ENCODE measurements at places on chromosomes 4 and X.
A peak's percentile ranks its signal among the peaks of the same experiment; 100 is the strongest.

DNA sequence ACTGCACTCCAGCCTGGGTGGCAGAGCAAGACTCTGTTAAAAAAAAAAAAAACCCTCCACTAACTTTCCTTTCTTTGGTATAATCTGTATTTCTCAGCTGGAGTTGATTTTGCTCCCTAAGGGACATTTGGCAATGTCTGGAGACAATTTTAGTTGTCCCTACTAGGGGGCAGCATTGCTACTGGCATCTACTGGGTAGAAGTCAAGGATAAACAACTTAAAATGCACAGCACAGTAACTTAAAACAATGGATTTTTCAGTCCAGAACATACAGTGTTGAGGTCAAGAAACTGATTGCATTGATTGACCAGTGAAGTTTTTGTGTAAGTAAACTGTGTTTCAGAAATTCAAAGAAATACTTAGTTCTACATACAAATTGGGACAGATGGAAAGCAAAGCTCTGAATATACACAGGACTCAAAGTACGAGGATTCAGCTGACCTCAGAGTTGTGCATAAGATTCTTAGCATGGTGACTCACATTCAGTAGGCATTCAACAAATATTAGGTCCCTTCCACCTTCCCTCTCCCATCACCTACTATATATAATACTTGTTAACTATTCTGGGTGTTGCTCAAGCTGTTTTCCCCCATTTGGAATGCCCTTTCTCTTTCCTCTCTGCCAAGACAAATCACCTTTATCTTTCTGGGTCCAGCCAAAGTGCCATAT is 8.8 kb downstream of the DDX53 start:
- DNase-seq, result peak; percentile 7

- DNase-seq, result no peak
Observed at GRCh38 chr4:165398570-165398969, 19.8 kb downstream of the CPE start.

GRCh38 chrX:132634521-132634920 is 145.7 kb upstream of the MBNL3 start:
- DNase-seq, result no peak

GRCh38 chr4:16897991-16898827 is at the start of gene LDB2:
TSS of gene LDB2 (minus strand) at chr4:16898645.
- peak; percentile 89 for DNase-seq

DNA sequence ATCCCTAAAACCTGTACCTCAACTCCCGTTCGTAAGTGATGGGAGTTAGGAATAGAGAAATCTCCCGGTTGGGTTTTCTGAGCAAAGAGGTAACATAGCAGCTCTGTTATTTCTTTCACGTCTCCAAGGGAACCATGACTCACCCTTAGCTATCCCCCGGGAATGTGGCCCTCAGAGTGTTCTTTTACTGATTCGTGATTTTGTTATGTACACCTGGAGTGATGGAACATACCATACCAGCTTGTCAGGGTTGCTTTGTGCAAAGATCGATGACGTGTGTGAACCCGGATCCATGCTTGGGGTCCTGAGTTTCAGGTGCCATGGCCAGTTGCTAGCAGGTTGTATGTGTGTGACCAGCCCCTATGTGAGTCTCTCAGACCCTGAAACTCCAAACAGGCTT is 52.6 kb downstream of the HPRT1 start:
- peak; percentile 85 for DNase-seq

- no peak for DNase-seq
Observed at GRCh38 chr4:156242390-156242789, 288.7 kb upstream of the CTSO start.

DNA sequence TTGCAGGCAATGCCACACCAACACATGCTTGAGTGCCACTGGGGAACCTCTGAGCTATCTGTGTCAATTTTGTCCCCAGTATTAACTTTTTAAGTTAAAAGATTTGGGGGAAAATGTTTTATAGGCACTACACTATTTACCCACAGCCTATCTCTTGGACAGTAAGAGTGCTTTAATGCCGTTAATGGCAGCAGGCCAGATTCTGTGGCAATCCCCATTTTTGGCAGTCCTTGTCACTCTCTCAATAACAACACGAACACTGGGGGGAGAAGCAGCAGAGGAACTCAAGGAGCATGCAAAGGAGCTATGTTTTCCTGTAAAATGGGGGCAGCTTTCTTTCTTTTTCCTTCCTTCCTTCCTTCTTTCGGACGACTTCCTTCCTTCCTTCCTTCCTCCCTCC is 168.6 kb downstream of the NSUN7 start:
- peak; percentile 86 for DNase-seq

DNA sequence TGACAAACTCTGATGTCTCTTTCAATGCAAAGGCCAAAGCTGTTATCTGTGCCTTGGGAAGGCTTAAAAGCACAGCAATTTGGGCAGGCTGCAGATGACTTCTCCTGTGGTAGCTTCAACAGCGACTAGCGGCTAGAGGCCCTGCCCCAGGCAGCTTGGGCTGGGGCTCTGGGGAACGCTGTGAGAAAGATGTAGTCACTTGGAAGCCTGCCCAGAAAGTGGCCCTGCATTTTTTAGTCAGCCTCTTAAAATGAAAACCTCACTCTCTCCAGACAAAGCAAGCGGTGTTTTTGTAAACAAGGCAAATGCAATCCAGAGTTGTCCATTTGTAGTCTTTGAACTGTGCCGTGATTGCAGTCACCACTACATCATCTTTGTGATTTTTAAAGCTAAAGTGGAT is 27.5 kb downstream of the PCYT1B start:
- peak; percentile 68 for DNase-seq

- DNase-seq, result peak; percentile 72
Observed at GRCh38 chr4:89024051-89024675, 32.8 kb downstream of the FAM13A start.

DNA sequence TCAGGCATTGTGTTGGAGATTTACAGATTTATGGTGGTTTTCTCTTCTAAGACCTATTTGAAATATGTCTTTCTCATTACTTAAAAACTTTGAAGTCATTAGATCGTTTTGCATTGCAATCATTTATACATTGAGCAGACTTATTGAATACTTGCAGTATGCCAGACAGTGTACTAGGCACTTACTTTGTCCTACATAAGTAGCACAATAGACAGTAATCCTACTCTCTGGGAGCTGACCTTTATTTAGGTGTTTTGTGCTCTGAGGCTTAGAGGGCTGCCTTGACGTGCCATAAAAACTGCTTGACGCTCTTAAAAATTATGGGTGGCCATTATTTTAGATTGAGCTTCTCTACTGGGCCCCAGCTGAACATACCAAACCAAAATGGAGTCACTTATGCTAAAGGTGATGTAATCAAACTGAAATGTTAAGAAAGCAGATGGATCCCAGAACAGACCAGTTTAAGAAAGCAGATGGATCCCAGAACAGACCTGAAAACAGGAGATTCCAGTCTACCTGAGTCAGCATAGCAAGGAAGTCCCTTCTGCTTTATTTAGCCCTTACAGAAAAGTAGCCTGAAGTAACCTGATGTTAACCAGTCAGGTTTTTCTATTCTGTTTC is 42.4 kb downstream of the PTTG2 start:
- DNase-seq, result peak; percentile 32

DNA sequence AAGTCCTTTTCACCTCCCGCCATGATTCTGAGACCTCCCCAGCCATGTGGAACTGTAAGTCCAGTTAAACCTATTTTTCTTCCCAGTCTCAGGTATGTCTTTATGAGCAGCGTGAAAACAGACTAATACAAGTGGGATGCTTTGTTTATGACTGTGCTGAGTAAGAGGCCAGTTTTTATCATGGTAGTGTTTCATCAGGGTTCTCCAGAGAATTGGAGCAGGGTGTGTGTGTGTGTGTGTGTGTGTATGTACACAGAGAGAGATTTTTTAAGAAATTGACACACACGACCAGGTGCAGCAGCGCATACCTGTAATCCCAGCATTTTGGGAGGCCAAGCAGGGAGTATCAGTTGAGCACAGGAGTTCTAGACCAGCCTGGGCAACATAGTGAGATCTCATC is 34.6 kb upstream of the SLC2A9 start:
- no peak for DNase-seq

DNA sequence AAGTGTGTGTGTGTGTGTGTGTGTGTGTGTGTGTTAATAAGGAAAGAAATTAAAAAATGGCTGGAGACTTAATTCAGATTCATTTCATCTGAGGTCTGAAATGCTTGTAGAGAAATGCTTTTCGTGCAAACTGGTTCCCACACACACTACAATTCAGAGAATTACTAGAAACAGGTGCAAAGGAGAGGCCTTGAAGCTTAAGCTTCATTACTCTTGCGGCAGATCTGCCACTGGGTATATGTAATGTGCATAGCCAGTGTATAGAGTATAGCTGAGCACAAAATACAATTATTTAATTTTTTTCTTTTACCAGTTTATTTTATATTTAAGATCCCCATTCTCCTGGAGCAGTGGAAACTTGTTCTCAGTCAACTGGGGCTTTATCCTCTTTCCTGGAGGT is 31.8 kb upstream of the MAGEB10 start:
- no peak for DNase-seq

GRCh38 chr4:20403290-20403689 is 151.6 kb downstream of the SLIT2 start:
- no peak for DNase-seq

DNA sequence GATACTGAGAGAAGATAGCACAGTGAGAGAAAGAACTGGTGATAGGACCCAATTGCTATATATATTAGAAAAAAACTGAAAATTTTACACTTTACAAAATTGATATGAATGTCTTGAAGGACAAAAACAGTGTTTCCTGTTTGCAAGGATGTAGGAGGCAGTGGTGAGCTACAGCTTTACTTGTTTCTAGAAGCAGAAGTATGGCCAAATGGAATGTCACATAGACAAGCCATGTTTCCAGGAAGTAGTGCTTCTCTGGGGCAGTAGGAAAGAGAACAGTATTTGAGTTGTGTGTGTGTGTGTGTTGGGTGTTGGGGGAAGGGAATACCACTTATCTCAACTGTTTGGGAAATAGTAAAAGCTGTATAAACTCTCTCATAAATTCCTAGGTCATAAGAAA is 60.9 kb upstream of the IBSP start:
- no peak for DNase-seq

- no peak for DNase-seq
Observed at GRCh38 chr4:147538711-147539110, 57.8 kb downstream of the EDNRA start.

DNA sequence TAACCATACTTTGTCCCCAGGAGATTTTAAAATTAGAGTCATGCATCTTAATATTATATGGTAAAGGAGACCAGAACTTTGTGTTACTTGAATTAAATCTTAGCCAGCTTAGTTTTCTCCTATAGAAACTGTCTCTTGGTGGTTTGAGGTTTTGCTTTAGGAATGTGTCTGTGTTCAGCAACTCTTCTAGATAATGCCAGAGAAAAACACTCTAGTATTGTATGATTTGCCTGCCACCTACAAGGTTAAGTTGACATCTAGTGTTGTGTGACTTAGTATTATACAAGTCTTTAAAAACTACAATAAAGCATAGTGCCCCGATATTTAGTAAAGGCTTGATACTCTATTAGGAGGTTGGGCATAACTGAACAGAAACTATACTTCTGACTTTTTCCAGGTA is 2.1 kb downstream of the UGT8 start:
- DNase-seq, result no peak

DNA sequence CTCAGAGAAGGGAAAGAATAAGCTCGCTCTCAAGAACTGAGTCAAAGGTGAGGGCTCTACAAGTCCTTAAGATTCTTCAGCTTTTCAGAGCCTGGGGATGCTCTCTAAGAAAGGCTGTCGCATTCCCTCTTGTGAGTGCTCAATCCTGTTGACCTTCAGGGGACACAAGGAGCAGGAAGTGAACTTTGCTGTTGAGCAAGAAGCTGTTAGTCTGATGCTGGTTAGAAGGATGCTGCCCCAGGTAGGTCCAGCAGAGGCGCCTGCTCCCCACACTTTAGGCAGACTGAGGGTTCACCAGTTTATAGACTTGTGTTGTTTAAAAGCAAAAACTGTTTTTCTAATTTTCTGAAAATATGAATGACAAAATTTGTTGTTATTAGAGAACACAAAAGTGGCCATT is 125.4 kb upstream of the SPOCK3 start:
- DNase-seq, result no peak

GRCh38 chr4:25969374-25970155 is 55.5 kb downstream of the SMIM20 start:
- no peak for DNase-seq

DNA sequence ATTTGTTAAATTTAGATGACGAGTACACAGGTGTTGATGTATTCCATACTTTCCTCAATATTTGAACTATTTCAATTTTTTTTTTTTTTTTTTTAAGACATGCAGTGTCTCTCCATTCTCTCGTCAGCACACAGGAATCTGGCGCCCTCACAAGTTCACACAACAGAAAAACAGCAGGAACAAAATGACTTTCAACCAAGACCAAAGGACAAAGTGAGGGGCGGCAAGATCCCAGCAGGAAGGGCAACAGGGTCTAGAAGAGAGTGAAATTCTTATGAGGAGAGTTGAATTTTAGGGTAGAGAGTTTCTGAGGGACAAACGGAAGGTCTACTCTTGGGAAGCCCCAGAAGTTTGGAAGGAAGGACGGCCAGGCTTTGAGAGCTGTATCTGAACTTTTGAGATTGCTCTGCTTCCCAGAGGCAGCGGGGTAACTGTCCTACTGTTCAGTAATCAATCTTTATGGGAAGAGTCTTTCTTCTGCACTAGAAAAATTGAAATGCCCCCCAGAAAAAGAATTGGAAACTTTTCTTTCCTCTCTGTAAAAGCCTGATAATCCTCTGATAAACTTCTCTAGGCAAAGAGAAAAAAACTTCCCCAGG is 760.2 kb downstream of the RAB28 start:
- DNase-seq, result no peak

- no peak for DNase-seq
Observed at GRCh38 chr4:36303426-36304137, 22.2 kb downstream of the DTHD1 start.

DNA sequence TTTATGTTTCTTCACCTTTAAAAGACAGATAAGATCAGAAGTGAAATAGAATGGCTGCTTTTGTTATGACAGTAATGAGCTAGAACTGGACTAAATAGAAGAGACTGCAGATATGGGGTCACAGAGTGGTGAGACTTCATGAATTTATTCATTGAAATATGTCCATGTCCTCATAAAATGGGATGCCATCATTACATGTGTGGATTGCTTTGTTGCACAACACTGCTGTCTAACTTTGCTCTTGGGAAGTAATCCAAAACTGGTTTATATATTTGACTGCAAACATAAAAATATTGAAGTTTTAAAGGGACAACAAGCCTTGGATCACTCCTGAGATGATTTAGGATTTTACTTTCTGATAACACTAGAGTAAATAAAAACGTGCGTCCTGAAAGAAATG is 209.2 kb upstream of the FAT4 start:
- peak; percentile 62 for DNase-seq

DNA sequence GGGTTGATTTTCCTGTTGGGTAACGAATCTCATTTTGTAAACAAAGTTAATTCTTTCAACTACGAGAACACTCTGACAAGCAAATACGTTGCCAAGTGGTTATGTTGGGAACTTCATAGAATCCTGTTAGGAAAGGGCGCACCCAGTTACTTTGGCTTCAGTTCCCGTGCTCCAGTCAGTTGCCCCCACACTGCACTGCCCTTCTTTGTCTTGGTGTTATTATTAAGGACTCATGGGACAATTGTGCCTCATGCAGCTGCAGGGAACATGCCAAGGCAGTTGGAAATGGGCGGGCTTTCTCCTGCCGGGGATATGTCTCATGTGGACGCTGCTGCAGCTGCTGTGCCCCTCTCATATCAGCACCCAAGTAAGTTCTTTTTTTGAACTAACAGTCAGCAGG is 28.9 kb downstream of the OFD1 start:
- no peak for DNase-seq

Data from fibroblast of skin of right quadriceps (primary cell).